ENCODE measurements at places on chromosomes 6 and 20. TPM values are rescaled to one million over a fixed set of nuclear protein-coding genes. Genes with fewer than 3 reads are reported as not detected.

- no peak for DNase-seq
Observed at GRCh38 chr6:160102956-160103824, 18.4 kb upstream of the SLC22A1 start.

DNA sequence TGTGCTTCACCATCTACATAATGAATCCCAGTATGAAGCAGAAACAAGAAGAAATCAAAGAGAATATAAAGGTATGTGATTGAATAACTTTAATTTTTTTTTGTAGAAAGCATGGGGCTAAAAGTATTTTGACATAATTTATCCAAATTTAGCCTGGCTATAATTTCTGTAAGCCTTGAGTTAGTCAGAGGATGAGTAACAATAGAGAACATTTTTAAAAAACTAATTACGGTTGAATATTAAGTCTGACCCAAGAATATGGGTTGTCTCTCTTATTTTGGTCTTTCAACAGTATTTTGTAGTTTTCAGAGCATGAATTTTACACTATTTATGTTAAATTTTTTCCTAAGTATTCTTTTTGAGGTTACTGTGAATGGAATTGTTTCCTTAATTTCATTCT lies 2.5 kb downstream of the GMNN start:
- DNase-seq: no peak

- no peak for DNase-seq
Observed at GRCh38 chr6:160160450-160160849, 38.8 kb downstream of the SLC22A1 start.

DNA sequence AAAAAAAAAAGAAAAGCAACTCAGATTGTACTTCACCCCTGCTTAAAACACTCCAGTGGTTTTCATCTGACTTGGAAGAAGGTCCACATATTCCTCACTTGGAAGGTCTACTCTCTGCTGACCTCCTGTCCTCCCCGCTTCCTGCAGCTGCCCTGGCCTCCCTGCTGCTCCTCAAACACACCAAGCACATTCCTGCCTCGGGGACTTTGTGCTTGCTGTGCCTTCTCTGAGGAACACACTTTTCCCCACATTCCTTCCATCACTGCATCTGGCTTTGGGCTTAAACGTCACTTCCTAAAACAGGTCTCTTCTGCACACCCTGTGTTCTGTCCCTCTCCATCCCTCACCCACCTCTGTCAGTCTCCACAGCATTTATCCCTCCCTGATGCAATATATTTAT lies 4.9 kb upstream of the PDYN start:
- no peak for DNase-seq

GRCh38 chr20:44745598-44746366 lies at the start of gene KCNK15:
TSS of gene KCNK15 (plus strand) at chr20:44745865. CDS start at chr20:44745911, 46 bp downstream.
- no peak for DNase-seq

DNA sequence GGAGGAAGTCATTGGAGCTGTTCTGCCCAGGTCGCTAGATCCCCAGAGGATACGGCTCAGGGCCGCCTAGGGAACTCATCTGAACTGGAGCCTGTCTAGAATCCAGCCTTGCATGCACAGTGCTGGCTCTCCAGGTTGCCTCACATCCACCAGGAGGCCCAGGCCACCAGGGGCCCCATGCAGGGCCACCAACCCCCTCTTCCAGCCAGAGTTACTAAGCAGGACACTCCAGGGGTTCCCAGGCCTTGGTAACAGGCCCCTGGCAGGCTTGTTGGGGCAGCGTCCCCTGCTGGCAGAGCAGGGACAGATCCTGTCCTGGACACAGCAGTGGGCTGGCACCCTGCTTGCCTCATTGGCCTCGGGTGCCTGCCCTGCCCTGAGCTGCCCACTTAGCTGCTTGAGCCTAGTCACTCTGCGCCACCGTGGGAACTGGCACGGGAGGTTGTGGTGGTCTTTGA lies 35.3 kb downstream of the EFCAB8 start:
- DNase-seq: no peak

DNA sequence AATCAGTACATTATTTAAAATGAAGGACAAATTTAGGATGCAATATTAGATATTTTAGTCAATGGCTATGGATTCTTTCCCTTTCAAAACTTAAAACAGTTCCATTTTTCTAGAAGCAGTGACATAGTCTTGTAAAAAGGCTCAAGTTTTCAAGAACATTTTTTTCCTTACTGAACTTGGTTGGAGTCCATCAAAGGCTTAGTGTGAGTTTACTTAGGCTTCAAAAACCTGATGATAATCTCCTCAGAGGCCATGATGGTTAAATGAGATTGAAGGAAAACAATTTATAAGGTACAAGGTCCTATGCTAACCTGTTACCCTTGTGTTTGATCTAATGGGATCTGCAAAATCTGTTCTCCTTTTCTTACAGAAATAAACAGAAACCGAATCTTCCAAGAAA lies 531.8 kb downstream of the UTRN start:
- DNase-seq: no peak

GRCh38 chr20:61159957-61160686 lies 91.9 kb upstream of the CDH4 start:
- no peak for DNase-seq

GRCh38 chr20:18087054-18087453 lies 29.3 kb upstream of the OVOL2 start:
- no peak for DNase-seq

DNA sequence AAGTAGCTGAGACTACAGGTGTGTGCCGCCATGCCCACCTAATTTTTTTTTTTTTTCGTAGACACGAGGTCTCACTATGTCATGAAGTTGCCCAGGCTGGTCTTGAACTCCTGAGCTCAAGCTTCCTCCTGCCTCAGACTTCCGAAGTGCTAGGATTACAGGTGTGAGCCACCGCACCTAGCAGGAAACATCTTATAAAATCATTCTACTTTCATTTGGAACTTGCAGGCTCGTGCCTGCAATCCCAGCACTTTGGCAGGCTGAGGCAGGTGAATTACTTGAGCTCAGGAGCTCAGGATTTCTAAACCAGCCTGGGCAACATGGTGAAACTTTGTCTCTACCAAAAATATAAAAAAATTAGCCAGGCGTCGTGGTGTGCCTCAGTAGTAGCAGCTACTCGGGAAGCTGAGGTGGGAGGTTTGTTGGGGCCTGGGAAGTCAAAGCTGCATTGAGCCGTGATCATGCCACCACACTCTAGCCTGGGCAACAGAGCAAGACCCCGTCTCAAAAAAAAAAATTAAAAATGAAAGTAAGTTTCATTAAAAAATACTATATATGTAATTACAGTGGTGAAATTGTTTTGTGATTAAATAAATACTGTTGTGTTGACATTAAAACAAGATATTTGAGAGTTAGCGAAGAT lies 15.1 kb downstream of the MAPK14 start:
- DNase-seq: no peak

DNA sequence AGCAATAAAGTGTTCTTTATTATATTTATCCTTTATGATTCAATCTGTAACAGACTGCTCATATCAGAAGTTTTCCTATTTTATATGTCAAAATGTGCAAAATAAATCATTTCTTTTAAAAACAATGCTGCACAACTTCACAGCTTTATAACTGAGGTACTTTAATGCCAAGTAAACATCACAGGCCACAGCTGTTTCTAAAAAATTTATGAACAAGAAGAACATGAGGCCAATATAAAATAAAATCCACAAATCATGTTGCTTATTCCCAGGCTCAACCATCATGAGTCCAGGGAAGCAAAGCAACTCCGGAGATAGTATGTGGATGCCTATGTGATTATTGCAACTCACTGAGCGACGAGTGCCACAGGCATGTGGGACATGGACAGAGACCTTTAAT lies 195.5 kb downstream of the ISM1 start:
- no peak for DNase-seq

Gene DEFB128
- not detected for total RNA-seq

Gene LAMA5
- total RNA-seq: 44.2 TPM

Gene NUS1
- 17.4 TPM for total RNA-seq
